ENCODE measurements at places on chromosomes 3 and 15. TPM values are rescaled to one million over a fixed set of nuclear protein-coding genes. Genes with fewer than 3 reads are reported as not detected.

Gene CLDN16
- total RNA-seq = 0.16 TPM

Gene GMNC
- 3.4 TPM for total RNA-seq

Gene ARPIN
- total RNA-seq = 28.5 TPM

Gene STAB1
- 53.9 TPM for total RNA-seq

Gene DNASE1L3
- total RNA-seq = 3.5 TPM

Gene CD200R1
- 2.0 TPM for total RNA-seq

Gene UCN2
- 0.33 TPM for total RNA-seq

Gene TMEM43
- 68.6 TPM for total RNA-seq

Gene PTH1R
- 14.7 TPM for total RNA-seq

Gene ADPRH
- total RNA-seq = 3.4 TPM

Gene ITIH3
- 0.66 TPM for total RNA-seq

Gene C3orf70
- total RNA-seq = 32.5 TPM

Gene AMT
- 13.3 TPM for total RNA-seq

Gene SCG3
- 36.4 TPM for total RNA-seq

Gene SPTBN5
- 7.1 TPM for total RNA-seq

Gene ALAS1
- total RNA-seq = 41.1 TPM

Gene SAXO2
- 12.1 TPM for total RNA-seq

Gene SKOR1
- total RNA-seq = 0.33 TPM

Gene RAB5A
- 89.5 TPM for total RNA-seq

Gene CD200R1L
- total RNA-seq = not detected

Gene ZNF385D
- 35.0 TPM for total RNA-seq

Gene LRRC2
- total RNA-seq = 3.6 TPM

Gene HACL1
- total RNA-seq = 35.3 TPM

Gene SNX22
- total RNA-seq = 1.1 TPM

Gene SEMA5B
- 33.2 TPM for total RNA-seq

Gene MUSTN1
- 12.0 TPM for total RNA-seq

Gene OR5K1
- not detected for total RNA-seq

Gene USP13
- 17.2 TPM for total RNA-seq

Gene LDHAL6B
- total RNA-seq = not detected

Gene BDH1
- total RNA-seq = 23.8 TPM

Gene SYNPR
- total RNA-seq = 21.0 TPM

Gene RYR3
- 14.1 TPM for total RNA-seq

Gene DPPA2
- not detected for total RNA-seq

Gene KLHL40
- 7.7 TPM for total RNA-seq

Gene PP2D1
- total RNA-seq = not detected

Gene CCDC80
- total RNA-seq = 43.5 TPM

Gene SPRED1
- total RNA-seq = 48.4 TPM

Gene SHC4
- total RNA-seq = 4.3 TPM

Gene TBC1D23
- 92.7 TPM for total RNA-seq

Gene B3GALNT1
- total RNA-seq = 67.7 TPM

Gene ACP3
- 3.7 TPM for total RNA-seq

Gene P3H2
- total RNA-seq = 46.3 TPM

Gene GPR62
- 0.27 TPM for total RNA-seq

All from camera-type eye (tissue), 1 donor.